ENCODE measurements at places on chromosomes 2 and 18.

DNA sequence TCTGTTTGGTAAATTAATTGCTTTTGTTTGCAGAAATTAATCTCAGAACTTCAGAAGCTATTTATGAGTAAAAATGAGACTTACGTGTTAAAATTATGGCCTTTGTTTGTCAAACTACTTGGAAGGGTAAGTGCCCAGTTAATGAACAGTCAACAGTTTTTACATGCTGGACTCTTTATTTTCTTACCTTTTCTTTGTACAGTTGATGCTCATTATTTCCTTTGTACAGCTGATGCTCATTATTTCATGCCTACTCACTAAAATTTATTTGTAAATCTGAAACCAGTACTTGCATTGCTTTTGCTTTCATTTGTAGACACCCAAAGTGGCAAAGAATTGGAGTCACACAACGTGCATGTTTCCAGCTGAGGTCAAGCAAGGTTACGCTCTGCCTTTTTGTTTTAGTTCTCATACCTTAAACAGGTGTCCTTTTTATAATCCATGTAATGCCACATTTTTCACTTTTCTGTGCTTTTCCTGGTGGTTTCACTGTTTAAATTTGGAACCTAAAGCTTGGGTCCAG is 13.3 kb downstream of the RIF1 start:
- DNase-seq = no peak

DNA sequence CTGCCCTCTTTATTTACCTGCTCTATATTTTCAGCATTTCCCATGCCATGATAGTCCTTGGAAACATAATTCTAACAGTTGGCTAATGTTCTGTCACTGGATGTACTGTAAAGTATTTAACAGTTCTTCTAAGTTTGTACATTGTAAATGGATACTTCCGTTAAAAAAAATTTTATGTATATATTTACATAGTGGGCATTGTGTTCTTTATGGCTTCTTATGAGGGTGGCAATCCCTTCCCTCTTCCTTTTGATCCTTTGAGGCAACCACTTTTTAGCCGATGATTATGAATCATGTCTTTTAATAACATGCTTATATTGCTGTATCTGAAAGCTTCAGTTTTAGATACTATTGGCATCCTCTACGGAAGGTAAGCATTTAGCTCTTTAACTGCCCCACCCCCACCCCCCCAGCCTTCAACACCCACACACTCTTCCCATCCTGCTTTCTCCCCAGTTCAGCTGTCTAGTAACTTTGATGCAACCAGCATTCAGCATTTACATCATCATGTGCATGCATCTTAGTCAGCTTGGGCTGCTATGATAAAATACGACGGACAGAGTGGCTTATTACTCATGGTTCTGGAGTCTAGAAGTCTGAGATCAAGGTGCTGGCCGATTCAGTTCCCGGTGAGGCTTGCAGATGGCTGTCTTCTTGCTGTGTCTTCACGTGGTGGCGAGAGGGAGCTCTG is 21.0 kb upstream of the EDAR start:
- DNase-seq = no peak

DNA sequence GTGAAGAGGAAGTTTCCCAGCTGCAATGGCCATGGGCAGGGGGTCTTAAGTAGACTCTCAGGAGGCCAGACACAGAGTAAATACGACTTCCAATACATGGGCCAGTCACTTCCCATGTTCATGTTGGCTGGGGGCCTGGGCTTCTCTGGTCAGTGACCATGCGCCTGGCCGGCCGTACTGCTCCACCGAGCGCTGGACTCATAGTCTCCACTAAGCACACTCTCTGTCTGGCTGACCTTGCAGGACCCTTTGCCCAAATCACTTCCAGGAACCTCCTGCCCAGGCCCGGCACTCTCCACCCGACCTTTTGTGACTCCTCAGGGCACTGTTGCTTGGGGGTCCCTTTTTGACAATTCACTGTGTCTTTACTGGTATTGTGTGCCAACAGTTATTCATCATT is 69.3 kb downstream of the SOWAHC start:
- DNase-seq = no peak

GRCh38 chr2:176639016-176639343 is 369.7 kb downstream of the MTX2 start:
- no peak for DNase-seq

GRCh38 chr2:7262727-7263126 is 345.5 kb downstream of the RNF144A start:
- DNase-seq = no peak

GRCh38 chr2:203997481-203997880 is 60.9 kb downstream of the ICOS start:
- no peak for DNase-seq

GRCh38 chr2:207983641-207984042 is 41.7 kb downstream of the PLEKHM3 start:
- no peak for DNase-seq

- DNase-seq = no peak
These were observed 35.1 kb downstream of the ZNF236 start for GRCh38 chr18:76857476-76857875.

- DNase-seq = no peak
These were observed 89.2 kb downstream of the DOCK10 start for GRCh38 chr2:224952936-224953657.

DNA sequence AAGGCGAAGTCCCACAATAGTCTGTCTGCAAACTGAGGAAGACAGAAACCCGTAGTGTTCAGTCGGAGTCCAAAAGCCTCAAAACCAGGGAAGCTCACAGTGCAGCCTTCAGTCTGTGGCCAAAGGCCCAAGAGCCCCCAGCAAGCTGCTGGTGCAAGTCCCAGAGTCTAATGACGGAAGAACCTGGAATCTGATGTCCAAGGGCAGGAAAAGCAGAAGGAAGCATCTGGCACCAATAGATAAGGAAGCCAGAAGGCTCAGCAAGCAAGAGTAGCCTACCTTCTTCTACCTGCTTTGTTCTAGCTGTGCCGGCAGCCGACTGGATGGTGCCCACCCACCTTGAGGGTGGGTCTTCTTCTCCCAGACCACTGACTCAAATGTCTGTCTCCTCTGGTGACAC is 21.8 kb downstream of the CFAP210 start:
- DNase-seq = no peak

DNA sequence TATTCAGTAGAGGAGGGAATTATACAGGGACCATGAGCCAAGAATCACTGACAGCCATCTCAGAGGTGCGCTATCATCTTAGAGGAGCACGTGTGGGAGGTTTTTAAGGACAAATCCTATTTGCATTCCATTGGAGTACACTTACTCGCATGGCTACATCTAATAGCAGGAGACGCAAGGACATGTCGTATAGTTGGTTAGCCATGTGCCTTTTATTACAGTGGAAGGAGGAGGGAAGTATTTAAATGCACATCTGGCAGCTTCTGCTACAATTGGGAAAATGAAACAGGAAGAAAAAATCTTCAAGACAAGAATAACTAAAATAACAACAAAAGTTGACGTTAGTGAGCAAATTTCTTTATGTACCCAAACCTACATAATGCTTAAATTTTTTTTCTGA is 86.5 kb upstream of the UGP2 start:
- DNase-seq = no peak

GRCh38 chr18:66615176-66615575 is 11.3 kb upstream of the CDH19 start:
- DNase-seq = no peak

GRCh38 chr2:129117434-129117833 is 798.8 kb upstream of the HS6ST1 start:
- no peak for DNase-seq

DNA sequence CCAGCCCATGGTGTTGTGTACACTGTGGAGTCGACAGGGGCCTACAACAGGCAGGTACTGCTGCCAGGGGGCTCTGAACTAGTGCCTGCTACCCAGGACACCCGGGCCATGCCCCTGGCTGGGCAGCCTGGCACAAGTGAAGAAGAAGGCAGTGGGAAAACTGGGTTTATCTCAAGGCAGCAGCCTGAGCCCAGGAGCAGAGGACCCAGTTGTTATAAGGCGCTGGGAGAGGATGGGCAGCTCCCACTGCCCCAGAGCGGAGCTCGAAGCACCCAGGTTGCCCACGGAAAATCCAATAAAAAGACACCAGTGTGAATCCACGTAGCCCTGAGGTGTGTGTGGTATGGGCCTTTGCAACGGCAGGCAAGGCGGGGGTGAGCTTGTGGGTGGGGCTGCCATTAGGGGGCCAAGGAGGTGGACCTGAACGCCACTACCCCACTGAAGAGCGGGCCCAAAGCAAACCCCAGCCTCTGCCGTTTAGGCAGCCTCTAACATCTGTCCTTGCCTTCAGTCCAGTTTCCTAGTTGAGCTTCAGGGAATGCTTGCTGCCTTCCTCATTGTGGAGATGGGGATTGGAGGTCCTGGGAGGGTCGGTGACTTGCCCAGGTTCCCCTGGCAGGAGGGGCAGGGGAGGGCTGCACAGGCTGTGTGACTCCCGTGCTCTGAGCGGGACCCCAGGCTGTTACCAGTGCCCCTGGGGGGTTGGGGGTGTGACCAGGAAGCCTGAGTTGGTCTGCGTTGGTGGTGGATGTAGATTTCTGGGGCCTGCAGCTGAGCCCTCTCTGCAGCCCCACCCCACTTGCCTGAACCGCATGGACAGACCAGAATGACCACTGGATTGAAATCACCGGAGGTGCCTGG is 16.0 kb downstream of the ARID5A start:
- DNase-seq = no peak

DNA sequence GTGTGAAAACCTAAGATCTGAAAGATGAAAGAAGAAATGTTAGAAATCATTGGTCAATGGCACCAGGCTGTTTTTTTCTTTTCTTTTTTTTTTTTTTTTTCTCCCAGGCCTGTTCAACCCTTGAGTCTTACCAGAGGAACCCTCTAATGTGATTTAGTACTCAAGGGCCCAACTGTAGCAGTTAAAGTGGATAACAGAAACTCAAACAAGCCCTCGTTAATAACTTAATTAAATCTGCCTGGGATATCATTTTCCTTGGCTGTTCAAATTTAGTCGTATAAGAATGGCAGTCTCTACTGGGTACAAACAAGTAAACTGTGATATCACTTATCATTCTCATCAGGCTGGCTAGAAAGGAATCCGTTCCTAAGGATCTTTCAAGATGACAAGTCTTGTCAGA is 16.5 kb downstream of the ARL4C start:
- DNase-seq = no peak

DNA sequence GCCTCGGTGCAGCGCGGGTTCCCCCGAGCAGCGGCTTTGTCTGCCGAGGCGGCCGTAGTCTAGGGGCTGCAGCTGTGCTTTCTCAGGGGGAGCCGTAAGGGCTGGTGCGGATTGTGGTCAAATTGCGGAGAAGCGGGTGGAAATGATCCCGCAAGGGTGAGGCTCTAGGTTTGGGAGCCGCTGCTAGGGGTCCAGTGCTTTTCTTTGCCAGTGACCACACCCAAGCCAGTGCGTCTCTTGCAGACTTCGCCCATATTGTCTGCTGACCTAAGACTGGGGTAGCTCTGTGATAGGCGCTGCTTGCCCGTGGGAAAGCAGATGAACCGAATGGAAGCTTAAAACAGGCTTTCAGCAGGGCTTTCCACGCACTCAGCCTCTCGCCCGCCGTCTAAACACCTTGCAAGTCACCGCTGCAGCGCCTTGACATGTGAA is 2.1 kb downstream of the DPYSL5 start:
- DNase-seq = no peak

- no peak for DNase-seq
These were observed 117.9 kb downstream of the PTRHD1 start for GRCh38 chr2:24675338-24675737.

- no peak for DNase-seq
These were observed 305.0 kb upstream of the ERBB4 start for GRCh38 chr2:212843409-212844199.

DNA sequence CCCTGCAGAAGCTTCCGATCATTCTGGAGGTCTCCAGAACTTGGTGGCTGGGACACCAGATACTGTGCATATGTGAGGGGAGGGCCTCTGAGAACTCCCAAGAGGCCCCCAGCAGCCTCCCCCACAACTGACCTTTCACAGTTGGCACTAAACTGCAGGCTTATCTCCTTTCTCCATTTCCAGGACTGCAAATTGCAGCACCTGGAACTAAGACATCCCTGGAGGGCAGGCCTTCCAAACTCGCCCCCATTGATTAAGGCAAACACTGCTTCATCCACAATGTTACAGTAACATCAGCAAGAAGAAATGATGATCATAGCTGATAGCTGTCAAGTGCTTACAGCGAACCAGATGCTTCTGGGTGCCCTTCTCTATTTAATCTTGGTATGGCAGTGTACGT is 67.9 kb downstream of the TGOLN2 start:
- no peak for DNase-seq

- no peak for DNase-seq
These were observed 533.4 kb downstream of the ERBB4 start for GRCh38 chr2:212005085-212005671.

DNA sequence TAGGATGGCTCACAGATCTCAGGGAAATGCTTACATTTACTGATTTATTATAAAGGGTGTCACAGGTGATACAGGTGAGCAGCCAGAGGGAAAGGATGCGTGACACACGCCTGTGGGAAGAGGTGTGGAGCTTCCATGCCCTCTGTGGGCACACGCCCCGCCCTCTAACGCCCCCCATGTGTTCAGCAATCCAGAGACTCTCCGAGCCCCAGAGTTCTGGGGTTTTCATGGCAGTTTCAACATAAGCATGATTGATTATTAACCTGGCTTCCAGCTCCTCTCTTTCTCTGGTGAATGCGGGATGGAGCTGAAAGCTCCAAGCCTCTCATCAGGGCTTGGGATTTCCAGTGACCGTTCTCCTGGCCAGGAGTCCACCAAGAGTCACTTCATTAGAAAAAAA is 34.3 kb upstream of the ODC1 start:
- DNase-seq = no peak

GRCh38 chr2:199019898-199020507 is 437.7 kb downstream of the SATB2 start:
- DNase-seq = no peak

GRCh38 chr2:210567279-210567678 is 10.9 kb downstream of the CPS1 start:
- no peak for DNase-seq
